ENCODE measurements at places on chromosomes 5 and 9.
A peak's percentile ranks its signal among the peaks of the same experiment; 100 is the strongest.

DNA sequence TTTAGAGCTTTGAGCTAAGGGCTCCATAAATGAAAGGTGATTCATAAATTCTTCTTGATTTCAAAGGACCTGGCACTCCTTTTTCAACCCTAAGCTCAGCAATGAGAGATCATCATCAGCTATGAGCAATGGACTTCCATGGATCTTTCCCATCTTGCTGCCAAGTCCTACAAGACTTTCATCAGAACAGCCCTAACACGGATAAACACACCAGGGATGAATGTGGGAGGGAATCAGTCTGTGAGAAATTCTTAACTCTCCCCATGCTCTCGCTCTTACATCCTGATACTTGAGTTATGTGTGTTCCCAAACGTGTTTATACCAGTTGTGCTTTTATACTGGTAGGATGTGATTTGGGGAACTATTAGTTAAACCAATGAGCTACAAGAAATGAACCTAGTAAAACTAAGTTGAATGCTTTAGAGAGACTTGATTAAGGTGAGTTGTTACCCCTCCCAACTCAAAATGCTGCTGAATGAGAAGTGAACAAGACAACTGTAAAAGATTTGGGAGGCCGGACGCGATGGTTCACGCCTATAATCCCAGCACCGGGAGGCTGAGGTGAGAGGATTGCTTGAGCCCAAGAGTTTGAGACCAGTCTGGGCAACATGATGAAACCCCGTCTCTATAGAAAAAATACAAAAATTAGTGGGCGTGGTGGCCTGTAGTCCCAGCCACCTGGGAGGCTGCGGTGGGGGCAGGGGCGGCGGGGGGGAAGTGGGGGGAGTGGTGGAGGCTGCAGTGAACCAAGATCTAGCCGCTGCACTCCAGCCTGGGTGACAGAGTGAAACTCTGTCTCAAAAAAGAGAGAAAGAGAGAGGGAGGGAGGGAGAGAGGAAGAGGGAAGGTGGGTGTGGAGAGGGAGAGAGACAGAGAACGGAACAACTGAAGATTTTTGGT is 5.2 kb upstream of the RPL26L1 start:
- no peak for DNase-seq

- no peak for DNase-seq
Observed at GRCh38 chr9:96270236-96270744, 31.7 kb downstream of the HSD17B3 start.

GRCh38 chr9:71285191-71285656 is 163.8 kb upstream of the TRPM3 start:
- peak; percentile 8 for DNase-seq

GRCh38 chr9:79580055-79580454 is 8.3 kb downstream of the TLE4 start:
- no peak for DNase-seq

DNA sequence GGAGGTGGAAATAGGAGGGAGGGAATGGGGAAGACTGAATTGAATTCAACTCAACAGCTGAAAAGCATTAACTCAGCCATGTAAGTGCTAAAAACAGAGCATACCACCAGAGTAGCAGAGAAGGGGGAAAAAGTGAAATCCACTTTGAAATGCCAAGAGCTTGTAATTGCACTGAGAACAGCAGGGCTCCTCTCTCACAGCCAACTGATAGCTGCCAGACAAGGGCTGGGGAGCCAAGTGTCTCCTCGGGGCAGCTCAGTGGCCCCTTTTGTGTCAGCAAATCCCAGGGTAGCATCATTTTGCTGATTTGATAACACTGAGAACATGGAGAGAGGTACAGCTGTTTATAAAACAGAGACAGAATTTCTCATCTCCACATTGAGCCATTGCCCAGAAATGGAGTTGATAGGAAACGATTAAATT is 182.5 kb downstream of the FRMD3 start:
- no peak for DNase-seq

- DNase-seq = no peak
Observed at GRCh38 chr9:22175972-22176545, 167.0 kb upstream of the CDKN2B start.

DNA sequence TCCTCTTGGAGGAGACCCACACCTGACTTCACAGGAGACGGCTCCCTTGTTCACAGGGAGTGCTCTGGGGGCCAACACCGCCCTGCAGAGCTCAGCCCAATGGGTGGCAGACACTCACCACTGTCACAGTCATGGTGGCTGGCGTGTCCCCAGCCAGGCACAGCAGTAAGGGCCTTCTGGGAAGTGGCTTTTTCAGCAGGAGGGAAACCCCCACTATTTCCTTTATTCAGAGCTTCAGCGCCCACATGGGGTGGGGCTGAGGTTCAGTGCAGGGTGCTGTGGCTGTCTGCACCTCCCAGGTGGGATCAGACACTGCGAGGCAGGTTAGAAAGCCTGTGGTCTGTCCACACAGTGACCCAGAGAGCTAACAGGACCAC is 3.6 kb upstream of the SNAPC4 start:
- peak; percentile 68 for DNase-seq

DNA sequence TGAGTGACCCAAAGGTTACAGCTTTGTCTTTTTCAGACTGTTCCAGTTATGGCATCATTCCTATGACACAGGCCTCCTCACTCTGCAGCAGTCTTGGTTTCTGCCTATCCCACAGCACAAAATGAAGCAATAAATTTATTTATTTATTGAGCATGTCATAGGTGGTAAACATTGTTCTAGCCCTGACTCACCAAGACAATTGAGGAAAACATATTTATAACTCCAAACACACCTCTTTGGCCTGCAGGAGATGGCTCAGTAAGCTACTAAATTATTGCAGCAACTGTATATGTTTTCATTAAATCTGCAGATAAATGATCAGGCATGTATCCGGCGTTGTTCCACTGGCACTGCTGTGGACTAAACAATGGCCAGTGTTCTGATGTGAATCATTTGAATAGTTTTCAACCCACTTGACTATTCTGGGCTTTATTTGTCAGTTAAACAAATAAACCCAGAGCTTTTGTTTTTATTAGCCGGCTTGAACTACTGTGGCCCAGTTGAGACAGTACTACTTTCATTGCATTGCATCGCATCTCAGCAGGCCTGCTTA is 83.2 kb downstream of the FOXD1 start:
- DNase-seq = no peak

DNA sequence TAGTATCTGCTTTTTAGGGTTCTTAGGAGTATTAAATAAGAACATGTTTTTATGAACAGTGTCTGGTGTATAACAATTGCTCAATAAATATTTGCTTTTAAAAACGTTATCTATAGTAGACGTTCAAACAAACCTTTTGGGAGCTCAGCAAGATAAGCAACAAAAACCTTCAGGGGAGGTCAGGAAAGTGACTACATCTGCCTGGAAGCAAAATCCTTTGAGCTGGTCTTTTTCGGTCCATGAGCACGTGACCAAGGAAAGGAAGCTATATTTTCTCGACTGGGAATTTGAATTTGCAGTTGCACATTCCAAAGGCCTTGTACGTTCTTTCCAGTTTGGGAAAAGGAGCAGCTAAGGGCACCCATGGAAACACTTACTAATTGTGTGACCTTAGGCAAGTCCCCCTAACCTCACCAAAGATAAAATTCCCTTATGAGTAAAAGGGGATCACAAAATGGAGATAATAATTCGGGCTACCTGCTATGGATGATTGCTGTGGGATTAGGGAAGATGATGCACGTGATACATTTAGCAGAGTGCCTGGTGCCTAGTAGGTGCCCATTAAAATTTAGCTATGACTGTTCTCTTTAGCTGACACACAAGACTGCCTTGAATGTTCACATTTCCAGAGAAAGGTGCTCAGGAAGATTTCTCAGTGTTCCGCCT is 45.4 kb downstream of the PTTG1 start:
- DNase-seq = no peak

DNA sequence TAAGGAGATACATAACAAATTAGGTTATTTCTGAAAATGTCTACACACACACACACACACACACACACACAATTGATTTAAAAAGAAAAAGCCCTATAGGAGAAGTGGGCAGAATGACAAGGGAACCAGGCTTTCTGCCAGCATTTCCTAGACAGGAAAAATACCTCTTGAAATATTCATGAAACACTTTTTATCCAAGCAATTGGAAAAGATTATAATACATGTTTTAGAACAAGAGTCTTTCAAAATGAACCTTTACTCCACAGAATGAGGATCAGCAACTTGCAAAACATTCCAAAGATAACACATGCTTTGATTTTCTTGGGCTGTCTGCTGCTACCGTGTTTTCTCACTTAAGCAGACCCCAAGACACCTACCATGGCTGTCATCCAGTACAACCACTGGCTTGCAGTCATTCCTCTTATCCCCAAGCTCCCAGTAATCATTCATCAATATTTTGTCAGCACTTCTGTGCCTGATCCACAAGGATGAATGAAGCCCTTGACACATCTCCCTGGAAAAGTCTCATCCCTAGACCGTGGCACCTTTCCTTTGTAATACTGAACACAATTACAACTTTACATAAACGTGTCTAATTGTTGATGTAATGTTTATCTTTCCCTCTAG is 717.1 kb upstream of the ZNF608 start:
- no peak for DNase-seq

GRCh38 chr5:135272311-135272805 is 126.7 kb downstream of the MACROH2A1 start:
- DNase-seq = no peak

GRCh38 chr5:54004697-54005096 is 305.7 kb downstream of the ARL15 start:
- DNase-seq = no peak

DNA sequence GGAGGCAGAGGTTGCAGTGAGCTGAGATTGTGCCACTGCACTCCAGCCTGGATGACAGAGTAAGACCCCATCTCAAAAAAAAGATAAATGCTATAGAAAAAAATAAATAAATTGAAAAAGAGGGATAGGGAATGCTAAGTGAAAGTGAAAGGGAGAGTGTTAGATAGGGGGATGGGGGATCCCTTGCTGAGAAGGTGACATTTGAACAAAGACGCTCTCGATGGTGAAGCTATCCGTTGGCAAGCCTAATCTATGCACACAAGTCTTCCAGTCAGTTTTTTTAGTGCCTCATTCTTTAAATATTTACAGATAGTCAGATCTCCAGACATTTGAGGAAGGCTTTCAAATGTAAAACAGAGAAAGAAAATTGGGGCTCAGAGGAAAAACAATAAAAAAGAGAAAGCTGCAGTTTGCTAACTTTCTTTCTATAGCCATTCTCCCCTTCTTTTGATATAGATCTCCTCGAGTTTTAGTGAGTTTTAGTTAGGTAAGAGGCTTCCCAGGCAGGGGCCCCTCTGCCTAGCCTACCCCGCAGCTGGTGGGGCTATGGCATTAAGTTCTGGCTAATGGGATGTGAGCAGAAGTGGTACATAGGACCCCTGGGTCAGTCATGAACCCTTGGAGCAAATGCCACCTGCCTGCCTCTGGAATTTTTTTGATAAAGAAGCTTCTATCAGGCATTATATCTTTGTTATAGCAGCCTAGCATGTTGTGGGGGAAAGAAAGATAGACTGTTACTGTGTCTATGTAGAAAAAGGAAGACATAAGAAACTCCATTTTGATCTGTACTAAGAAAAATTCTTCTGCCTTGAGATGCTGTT is 12.0 kb downstream of the GLRX start:
- no peak for DNase-seq

DNA sequence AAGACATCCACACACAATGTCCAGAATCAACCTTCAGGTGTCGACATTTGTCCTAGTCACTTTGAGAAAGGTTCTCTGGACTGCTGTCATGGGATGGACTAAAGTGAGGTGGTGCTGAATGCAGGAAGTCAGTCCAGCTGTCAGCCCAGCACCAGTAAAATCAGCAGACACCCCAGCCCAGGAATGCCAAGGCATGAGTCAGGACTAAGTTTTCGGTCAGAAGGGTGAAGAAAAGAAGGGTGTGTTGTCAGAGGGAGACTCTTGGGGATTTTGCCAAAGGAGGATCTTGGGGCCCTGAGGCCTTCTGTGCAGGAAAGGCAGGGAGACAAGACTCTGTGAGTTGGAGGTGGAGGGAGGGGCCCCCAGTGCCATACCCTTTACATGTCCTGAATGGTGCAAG is 69.0 kb upstream of the XPA start:
- no peak for DNase-seq

- no peak for DNase-seq
Observed at GRCh38 chr5:172502410-172502809, 48.1 kb upstream of the SH3PXD2B start.

DNA sequence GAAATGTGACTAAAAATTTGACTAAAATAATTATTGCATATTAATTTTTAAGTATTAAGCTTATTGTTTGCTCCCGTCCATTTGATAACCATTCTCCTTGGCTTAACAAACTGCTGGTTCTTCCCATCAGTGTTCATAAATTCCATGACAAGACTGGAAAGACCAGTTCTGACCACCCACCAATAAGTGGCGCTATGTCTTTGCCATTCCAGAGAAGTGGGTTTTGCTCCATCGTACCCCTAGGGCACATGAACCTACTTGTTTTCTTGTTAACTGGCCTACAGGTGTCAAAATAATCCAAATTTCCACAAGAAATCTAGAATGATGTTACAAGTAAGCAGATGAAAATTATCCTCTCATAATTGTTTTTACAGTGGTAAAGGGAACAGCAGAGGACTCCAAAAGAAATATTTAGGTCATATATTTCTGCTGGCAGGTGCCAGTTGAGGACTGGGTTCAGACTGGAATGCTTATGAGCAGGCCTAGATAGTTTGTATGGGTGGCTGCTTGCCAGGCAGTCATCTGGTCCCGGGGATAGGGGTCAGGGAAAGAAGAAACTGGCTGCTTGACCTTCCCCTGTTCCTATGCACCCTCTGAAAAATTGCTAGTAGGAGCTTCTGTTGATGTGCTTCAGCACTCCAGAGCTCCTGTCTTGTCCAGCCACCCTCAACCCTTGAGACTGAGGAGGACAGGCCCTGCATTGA is 283.1 kb upstream of the ADAMTSL1 start:
- no peak for DNase-seq

GRCh38 chr9:36110434-36110833 is 26.1 kb upstream of the GLIPR2 start:
- no peak for DNase-seq

DNA sequence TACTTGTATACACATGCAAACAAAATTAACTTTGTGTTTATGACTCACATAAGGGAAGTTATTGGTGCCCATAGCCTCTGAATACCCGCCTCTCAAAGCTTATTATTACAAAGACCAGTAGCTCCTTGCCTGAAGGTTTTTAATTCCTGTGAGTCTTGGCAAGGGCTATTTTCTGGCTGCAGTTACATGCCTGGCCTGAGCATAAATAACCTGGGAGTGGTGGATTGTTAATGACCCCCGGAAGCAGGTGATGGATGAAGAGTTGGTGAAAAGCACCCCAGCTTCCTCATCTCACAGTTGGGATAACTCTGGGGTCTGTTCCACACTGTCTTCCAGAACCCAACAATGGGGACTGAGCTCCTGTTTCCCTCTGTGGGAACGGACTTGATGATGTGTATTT is 594.5 kb downstream of the PDE4D start:
- DNase-seq = no peak

- DNase-seq = no peak
Observed at GRCh38 chr5:75071100-75071499, 18.7 kb upstream of the GCNT4 start.

DNA sequence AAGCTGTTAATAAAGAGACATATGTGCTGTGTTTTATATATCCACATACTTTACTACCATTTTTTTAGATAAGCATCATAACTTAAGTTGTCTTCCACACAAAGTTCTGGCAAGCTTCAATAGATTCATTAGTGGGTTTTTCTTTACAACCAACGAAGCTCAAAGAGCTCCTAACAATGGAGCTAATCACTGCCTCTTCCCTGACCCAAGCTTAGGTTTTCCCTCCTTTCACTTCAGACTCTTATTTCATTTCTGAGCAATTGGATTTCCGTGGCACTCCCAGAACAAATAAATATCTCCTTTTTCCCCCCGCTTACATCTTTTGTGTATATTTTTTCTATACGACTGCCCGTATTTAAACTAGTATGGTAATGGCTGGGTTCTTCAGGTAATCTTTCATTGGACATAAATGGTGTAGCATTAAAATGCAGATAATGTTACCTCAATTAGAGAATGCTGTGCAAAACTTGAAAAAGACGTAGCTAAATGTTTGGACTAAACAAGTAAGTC is 275.5 kb upstream of the TMEM161B start:
- DNase-seq = no peak

Data from stimulated activated CD4-positive, alpha-beta T cell treated with anti-CD3 and anti-CD28 coated beads, Interleukin-4, amount 100 ng/mL, for 48 hours (primary cell).